Hindlimb muscle (tissue), 1 donor: ENCODE measurements at places on chromosomes 4 and X. TPM values are rescaled to one million over a fixed set of nuclear protein-coding genes. Genes with fewer than 3 reads are reported as not detected.

DNA sequence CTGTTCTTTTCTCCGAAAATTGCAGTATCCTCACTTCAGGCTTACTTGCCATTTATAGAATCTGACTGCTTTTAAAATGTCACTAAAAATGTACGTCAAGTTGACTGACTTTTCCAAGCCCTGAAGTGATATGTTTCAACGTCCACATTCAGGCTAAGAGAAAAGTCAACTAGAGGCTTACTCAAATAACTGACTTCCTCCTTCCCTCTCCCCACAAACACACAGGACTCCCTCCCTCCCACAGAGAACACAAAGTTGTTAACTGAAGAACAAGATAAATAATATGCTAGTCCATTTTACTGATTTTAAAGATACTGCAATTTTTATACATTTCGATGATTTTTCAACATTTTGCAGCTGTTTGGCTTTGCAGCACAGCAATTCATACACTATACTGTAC lies 13.8 kb upstream of the CDKL2 start:
- DNase-seq, result no peak

The CTAG1B gene
- polyA plus RNA-seq, result not detected

DNA sequence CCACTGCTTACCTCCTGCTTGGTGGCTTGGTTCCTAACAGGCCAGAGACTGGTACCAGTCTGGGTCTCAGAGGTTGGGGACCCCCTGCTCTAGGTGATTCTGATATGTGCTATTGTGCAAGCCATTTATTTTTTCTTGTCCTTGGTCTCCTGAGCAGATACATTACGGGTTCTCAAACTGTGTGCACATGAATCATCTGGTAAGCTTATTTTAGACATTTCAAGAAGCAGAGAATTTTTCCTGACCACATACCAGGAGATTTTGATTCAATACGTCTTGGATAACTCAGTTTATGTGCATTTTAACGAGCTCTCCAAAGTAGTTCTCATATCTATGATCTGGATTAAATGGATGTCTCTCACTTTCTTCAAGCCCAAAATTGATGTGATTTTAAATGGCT lies 77.2 kb downstream of the FHIP1A start:
- no peak for DNase-seq

DNA sequence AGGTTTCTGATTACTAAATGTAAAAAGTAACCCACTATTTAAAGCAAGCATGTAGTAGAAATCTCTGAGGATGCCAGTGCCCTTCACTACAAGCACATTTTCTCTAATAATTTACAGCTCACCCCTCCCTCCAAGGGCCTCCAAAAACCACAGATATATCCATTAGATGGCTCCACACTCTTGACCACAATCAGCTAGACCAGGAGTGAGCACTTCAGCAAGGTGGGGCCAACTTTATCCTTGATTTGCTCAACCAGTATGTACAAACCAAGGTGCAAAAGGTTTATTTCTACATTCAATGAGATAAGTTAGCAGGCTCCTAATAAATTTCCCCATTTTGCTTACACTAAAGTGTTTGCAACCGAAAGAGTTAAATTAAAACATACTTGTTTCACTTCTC lies 35.8 kb downstream of the RFC1 start:
- no peak for DNase-seq

GRCh38 chrX:3485727-3486126 lies 139.3 kb upstream of the MXRA5 start:
- no peak for DNase-seq

DNA sequence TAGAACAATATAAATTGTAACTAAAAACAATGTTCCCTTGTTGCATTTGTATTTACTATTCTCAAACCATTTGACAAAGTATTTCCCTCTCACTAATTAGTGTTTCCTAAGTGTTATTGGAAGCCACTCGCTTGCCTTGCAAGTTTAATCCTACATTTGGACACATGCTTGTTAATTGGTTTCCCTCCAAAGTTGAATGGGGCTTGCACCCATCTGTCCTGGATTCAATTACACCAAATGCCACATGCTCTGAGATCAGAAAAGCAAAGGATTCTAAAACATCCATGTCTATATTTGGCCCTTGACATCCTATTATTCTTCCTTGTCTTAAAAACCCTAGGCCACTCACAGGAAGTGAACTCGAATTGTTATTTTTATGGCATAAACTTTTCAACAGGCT lies 146.6 kb downstream of the AMELX start:
- DNase-seq, result no peak

DNA sequence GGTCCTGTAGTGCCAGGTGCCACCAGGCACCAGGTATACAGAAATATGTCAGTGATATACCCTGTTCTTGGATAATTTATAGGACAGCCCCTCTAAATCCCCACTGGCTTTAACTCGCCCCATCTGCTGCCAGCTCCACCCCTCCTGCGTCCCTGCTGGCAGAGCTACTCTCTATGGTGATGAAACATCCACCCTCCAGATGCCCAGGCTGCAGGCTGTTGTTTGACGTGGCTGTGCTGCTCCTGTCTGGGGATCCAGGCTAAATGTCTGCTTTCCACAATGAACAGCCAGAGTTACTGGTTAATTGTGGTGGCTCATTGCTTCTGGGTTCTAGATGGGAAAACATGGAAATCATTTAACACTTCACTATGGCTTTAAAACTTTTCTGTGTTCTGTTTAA lies 12.9 kb downstream of the NHSL2 start:
- no peak for DNase-seq

DNA sequence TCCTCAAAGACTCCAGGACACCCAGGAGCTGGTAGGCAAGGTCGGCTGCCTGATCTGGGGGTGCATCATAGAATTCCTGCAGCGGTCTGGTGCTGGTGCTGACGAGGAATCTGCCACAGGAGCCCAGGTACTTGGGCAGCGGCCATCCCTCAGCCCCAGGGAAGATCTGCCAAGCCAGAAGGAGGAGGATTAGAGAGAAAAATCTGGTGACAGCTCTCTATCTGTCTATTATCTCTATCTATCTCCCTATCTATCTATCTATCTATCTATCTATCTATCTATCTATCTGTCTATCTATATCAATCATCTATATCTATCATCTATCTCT lies 46.7 kb downstream of the DIPK2B start:
- DNase-seq, result no peak

DNA sequence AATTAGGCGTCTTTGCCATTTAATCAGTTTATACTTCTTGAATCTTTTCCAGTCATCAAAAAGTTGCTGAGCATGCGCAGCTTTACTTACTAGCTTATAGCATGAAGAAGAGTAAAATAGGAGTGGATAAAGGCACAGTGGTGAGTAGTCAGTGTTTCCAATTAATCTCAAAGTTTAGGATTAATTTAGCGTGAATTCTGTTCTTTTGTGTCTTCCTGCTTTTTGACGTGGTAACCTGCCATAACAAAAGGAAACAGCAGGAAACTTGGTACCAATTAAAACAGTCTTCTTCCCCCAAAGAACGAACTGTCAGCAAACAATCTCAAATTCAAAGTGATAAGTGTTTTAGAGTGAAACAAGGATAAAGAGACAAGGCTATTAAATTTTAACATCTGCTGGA lies 61.9 kb downstream of the TET2 start:
- no peak for DNase-seq

DNA sequence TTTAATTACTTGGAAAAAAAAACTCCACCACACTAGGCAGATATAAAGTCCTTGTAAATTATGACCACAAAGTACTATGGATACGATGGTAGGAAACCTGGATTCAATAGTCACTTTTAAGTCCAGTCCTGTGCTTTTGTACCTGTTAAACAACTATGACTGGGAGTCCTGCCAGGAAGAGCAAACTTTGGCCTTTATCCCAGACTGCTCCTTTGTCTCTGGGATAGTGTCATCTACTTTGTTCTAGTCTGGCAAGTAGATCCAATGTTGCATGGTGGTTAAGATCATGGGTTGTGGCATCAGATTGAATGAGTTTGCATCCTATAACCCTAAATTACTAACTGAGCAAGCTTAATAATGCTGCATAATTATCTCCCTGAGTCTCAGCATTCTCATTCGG lies 175.3 kb upstream of the FGF13 start:
- no peak for DNase-seq

The GPR50 gene
- polyA plus RNA-seq, result 0.23 TPM

- peak; percentile 25 for DNase-seq
These were observed 184.1 kb downstream of the IL1RAPL2 start for GRCh38 chrX:104749951-104750610.

The FDCSP gene
- polyA plus RNA-seq, result not detected

The FAT4 gene
- 12.5 TPM for polyA plus RNA-seq

The RRH gene
- polyA plus RNA-seq, result 0.53 TPM

The SHOX gene
- 3.0 TPM for polyA plus RNA-seq

DNA sequence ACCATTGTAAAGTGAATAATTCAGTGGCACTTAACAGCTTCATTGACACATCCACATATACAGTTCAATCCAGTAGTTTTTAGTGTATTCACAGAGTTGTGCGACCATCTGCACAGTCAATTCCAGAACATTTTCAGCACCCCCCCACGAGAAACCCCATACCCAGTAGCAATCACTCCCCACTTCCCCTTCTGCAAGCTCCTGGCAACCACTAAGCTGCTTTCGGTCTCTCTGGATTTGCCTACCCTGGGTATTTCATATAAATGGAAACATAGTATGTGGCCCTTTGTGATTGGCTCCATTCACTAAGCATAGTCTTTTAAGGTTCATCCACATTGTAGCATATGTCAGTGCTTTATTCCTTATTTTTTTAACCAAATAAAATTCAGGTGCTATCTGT lies 10.0 kb downstream of the MSL3 start:
- DNase-seq, result no peak

DNA sequence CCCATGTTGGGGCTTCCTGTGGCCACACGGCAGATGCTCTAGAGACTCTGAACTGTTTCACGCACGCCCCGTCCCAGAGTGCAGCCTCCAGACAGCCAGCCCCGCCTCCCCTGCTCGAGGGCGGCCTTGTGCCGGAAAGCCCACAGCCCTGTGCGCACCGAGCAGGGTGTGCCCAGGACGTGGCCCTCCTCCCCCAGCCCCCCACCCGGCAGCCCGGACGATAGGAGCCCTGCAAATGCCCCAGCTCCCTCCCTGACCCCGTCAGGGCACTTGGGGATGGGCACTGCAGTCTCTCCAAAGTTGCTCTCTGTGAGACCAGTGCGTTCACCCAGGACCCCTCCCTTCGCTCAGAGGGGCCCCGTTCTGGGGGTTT lies 37.3 kb downstream of the ADRA2C start:
- no peak for DNase-seq

DNA sequence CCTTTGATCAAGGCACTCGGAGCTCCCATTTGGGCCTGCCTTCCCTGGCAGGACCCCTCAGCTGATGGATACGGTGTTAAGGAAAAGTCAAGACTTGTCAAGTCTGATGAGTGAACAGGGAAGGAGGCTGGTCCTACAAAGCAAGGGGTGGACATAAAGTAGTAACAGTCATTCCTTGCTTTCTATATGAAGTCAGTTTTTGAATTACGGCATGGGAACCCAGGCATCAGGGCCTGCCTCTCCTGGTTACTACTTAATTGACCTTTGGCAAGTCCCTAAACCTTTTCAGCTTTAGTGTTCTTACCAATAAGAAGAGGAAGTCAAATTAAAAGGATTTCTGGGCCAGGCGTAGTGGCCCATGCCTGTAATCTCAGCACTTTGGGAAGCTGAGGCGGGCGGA lies 7.0 kb downstream of the CHST7 start:
- no peak for DNase-seq

The CHRNA9 gene
- polyA plus RNA-seq, result 0.09 TPM

The KIF4A gene
- 5.2 TPM for polyA plus RNA-seq

GRCh38 chr4:22672519-22672918 lies 20.2 kb upstream of the GBA3 start:
- DNase-seq, result no peak
